ENCODE measurements at places on chromosomes 4 and X.

GRCh38 chr4:94378047-94378446 is 35.4 kb upstream of the HPGDS start:
- no peak for DNase-seq

DNA sequence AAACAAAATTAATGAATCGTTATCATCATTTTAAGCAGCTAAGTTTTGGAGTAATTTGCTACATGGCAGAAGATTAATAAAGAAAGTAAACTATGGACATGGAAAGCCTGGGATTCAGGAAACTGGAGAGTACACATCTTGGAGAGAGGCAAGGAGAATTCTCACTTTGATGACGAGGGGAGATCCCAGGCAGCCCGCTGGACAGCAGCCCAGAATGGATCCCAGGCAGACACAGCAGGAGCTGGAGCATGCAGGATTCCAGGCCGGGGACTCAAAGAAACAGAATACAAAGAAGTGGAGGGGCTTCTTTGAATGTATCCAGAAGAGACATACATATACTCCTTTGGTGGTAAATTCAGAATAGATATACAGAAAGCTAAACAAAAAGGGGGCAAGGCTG is 118.0 kb upstream of the ATP6AP2 start:
- no peak for DNase-seq

DNA sequence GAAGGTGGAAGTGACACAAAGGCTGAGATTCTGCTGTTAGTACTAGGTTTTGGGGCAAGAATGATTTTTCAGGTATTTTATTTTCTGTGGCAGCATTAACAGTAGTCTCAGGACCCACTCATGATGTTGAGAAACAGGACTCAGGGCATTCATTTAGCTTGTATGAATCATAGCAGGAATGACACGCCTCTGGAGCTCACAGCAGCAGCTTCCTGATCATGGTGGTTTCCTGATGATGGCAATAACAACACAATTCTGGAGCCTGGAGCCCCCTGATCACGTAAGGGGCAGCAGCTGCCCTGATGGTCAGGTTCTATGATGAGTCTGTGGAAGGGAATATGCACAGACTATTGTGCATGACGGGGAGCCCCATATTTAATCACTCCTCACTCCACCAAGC is 47.0 kb downstream of the TASL start:
- DNase-seq: no peak

GRCh38 chr4:113471146-113471860 is 290.2 kb downstream of the CAMK2D start:
- DNase-seq: no peak

GRCh38 chr4:158599150-158599549 is 72.5 kb downstream of the C4orf46 start:
- no peak for DNase-seq

DNA sequence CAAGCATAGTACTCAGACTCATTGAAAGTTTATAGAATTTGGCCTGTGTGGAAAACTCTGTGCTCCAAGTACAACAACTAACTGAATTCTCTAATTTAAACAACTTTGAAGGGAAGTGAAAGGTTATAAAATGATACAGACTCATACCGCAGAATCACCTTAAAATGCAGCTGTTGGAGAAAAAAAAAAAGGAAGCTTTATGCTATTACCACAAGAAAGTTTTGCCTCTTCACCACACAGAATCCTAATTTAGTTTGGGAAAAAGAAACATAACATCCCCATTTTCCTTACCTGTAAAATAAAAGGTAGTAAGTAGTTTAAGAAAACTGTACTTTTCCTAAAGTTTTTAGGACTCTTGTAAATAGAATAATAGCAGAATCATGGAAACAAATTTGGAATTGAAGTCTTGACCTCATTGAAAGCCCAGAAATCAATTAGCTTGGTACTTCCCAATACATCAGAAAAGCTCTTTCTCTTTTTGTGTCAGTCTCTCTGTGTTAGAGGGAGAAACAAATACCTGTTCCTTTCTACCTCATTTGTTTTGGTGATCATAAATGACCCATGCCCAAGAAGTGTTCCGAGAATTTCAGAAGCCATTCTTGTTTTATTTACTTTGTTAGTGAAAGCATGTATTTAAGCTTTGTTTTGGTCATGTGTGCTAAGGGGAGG is 78.8 kb downstream of the NFKB1 start:
- no peak for DNase-seq

GRCh38 chr4:189143263-189143952 is 797.3 kb upstream of the FRG1 start:
- no peak for DNase-seq

- no peak for DNase-seq
Observed at GRCh38 chr4:133623847-133624246, 474.8 kb downstream of the PCDH10 start.

DNA sequence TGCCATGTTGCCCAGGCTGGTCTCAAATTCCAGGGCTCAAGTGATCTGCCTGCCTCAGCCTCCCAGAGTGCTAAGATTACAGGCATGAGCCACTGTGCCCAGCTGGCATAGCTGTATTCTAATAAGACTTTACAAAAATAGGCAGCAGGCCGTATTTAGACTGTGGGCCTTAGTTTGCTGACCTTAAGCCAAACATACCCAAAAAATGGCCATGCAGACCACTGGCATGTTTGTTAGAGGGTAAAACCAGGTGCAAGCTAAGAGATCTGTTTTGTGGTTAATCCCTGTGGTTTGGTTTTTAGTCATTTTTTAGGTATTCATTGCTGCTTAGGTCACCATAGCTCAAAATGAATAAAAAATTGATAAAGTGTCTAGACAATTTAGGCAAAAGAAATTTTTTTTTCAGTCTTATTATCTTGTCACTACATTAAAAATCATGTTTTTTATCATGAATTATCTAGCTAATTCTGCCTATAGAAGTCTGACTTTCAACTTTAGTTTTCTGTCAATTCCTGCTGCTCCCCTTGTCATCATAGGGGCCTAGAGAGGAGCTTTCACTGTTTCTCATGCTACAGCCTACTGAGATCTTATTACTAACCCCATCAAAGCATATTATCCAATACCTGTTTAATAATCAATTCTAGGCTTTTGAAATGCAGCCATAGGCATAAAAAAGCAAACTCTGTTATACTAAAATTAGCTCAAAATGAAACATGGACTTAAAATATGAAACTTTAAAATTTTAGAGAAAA is 7.5 kb upstream of the SPINK2 start:
- no peak for DNase-seq

- no peak for DNase-seq
Observed at GRCh38 chrX:16114611-16115010, 8.8 kb upstream of the GRPR start.

GRCh38 chrX:153554519-153555167 is 37.2 kb downstream of the ATP2B3 start:
- peak; percentile 27 for DNase-seq

DNA sequence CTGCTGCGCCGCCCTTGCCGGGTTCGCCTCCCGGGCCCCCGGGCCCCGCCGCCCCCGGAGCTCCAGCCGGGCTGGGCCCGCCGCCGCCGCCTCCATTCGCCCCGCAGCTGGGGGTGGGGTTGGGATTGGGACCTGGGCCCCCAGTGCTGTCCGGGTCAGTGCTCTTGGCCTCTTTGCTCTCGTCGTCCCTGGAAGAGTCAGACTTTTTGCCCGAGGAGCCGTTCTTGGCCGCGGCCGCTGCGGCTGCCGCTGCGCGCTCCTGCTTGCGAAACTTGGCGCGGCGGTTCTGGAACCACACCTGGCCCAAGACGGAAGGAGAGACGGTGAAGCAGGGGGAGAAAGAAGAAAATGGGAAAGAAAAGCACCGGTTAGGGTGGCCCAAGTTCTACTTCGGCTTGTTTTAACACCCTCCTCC is 2.5 kb downstream of the PHOX2B start:
- DNase-seq: no peak

GRCh38 chr4:53863736-53864365 is 200.6 kb downstream of the CHIC2 start:
- no peak for DNase-seq

GRCh38 chrX:152177497-152178269 is 39.3 kb upstream of the MAGEA10 start:
- no peak for DNase-seq

DNA sequence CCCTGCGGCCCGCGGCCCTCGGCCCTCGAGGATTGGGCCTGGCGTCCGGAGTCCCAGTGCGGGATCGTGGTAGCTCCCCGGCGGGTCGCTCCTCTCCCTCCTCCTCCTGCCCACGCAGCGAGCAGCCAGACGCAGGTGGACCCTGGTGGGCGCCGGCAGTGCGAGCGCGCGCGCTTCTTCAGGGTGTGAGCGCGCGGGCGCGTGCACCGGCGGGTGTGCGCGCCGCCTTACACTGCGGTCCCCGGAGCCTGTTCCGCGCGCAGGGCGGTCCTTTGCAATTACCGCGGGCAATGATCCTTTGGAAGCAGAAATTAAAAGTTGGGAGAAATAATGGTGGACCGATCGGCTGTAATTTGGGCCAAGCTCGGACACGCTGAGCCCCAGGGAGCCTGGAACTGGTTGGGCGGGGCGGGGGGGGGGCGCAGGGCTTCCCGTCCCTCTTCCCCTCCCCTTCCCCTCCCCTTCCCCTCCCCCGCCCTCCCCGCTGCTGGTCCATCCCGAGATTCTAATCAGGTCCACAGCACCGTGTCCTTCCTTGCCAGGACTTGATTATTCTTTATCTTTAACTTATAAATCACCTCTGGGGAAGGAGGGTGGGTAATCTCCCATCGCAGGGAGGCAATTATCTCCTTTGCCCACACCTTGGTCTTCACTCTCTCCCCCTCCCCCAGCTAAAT is 1.6 kb upstream of the NKX1-1 start:
- DNase-seq: no peak

DNA sequence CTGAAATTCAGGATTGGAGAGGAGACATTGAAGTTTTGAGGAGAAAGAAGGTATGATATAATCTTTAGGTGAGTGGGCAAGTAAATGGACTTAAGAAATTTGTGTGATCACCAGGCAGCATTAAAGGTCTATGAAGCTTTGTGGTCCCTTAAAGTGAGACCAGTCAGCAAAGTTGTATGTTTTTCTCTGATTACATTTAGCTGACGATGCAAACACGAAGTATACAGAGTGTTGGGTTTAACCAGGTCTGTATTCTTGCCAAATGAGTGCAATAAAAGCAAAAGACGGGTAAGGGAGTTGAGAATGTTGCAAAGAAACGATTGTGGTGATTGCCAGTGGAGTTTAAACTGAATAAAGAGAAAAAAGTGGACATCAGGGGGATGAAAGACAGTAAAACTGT is 11.6 kb upstream of the YIPF6 start:
- DNase-seq: no peak

DNA sequence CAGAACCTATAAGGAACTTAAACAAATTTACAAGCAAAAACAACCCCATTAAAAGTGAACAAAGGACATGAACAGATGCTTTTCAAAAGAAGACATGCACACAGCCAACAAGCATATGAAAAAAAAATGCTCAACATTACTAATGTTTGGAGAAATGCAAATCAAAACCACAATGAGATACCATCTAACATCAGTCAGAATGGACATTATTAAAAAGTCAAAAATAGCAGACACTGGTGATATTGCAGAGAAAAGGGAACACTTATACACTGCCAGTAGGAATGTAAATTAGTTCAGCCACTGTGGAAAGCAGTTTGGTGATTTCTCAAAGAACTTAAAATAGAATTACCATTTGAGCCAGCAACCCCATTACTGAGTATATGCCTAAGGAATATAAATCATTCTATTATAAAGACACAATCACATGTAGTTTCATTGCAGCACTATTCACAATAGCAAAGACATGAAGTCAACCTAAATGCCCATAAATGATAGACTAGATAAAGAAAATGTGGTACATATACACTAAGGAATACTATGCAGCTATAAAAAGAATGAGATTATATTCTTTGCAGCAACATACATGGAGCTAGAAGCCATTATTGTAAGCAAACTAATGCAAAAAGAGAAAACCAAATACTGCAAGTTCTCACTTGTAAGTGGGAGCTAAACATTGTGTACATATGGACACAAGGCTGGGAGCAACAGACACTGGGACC is 1509.4 kb downstream of the TECRL start:
- no peak for DNase-seq

DNA sequence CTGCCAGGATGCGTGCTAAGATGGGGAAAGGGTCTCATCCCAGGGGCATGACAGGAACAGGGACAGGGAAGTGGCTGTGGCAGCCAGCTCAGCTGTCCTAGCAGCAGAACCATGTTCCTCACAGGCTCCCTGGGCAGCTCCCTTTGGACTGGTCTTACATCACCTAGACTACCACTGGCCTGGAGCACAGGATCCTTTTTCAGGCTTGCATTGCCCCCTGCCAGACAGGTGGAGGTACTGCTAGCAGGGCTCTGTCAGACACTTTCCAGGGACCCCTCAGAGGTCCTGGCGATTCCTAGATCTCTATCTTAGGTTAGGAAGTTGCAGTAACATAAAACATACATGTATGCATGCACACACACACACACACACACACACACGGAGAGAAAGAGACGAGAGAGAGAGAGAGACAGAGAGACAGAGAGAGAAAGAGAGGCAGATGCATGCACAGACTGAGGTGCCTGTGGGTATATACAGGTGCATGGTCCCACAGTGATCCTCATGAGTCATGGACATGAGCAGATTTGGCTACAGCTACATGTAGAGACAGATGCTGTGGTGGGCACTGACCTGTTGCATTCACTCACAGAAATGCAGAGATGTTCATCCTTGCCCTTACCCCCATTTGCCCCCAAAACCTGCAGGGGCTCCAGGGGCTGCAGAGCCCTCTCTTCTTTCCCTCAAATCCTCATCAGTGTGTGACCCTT is 63.6 kb downstream of the STARD8 start:
- DNase-seq: peak; percentile 40

- DNase-seq: no peak
Observed at GRCh38 chrX:154355776-154356140, 18.7 kb downstream of the FLNA start.

DNA sequence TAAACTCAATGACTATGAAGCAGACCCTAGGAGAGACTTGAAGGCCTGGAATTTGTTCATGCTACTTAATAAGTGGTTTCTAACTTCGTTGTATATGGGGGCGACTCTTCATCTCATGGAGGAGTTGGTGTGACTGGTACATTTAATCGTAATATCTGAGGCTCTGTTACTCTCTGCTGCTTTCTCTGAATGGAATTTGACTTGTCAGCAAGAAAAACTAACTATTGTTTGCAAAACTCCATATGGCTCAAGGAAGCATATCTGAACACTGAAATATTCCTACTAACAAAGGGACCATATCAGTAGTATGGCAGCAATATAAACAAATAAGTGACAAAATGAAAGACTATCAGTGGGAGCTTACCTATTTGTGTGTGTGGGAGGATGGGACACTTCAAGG is 132.0 kb upstream of the RPS6KA6 start:
- DNase-seq: no peak

- DNase-seq: no peak
Observed at GRCh38 chr4:80302616-80303223, 32.8 kb upstream of the CFAP299 start.

DNA sequence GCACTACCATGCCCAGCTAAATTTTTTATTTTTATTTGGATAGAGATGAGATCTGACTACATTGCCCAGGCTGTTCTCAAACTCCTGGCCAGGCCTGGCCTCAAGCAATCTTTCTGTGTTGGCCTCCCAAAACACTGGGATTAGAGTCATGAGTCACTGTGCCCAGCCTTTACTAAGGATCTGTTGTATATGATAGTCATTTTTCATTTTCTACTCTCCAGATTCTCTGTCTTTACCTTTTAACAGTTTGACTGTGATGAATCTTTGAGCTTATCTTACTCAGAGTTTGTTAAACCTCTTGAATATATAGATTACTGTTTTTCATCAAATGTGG is 161.8 kb downstream of the FNIP2 start:
- DNase-seq: no peak

Data from HepG2 (cell line).